Kidney tubule cell (primary cell): ENCODE measurements at places on chromosomes 13 and 19.

DNA sequence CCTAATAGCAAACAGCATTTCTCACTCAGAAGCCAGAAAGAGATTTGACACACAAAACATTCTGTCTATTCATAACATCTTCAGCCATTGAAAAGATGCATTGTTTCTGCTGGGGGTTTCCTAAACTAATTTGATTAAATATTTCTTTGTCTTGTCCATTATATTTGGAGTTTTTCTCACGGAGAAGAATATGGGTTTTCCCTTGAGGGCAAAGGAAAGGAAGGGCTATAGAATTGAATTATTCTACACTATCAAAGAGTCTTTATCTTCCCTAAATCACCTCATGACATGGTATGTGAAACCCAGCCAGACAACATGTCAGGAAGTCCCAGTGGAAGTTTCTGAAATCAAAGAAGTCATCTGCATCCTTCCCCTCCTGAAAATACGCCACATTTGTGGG, 186.4 kb downstream of the SHISA2 start:
- no peak for DNase-seq

DNA sequence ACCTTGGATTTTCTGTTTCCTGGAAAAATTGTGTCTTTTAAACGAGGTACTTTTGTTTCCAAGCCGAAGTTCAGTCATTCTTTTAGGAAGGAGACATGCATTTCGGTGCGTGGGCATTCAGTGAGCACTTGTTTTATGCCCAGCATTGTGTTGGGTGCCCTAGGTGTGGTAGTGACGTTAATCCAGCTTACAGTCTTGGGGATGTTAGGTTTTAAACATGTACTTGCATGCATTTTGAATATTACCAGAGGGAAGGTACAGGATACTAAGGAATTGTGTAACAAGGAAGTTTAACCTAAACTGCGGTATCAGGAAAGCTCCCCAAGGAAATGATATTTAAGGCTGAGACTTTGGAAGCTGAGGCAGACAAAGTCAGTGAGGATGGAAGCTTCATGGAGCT, 66.3 kb downstream of the ARHGAP35 start:
- DNase-seq: no peak

GRCh38 chr19:8097681-8098567, 45.4 kb downstream of the CCL25 start:
- no peak for DNase-seq

- DNase-seq: no peak
Measured at GRCh38 chr13:103957939-103958338, 891.7 kb upstream of the SLC10A2 start.

GRCh38 chr13:103884101-103884723, 818.0 kb upstream of the SLC10A2 start:
- peak; percentile 30 for DNase-seq

GRCh38 chr13:36430247-36431203, 1.8 kb upstream of the CCNA1 start:
- peak; percentile 53 for DNase-seq

DNA sequence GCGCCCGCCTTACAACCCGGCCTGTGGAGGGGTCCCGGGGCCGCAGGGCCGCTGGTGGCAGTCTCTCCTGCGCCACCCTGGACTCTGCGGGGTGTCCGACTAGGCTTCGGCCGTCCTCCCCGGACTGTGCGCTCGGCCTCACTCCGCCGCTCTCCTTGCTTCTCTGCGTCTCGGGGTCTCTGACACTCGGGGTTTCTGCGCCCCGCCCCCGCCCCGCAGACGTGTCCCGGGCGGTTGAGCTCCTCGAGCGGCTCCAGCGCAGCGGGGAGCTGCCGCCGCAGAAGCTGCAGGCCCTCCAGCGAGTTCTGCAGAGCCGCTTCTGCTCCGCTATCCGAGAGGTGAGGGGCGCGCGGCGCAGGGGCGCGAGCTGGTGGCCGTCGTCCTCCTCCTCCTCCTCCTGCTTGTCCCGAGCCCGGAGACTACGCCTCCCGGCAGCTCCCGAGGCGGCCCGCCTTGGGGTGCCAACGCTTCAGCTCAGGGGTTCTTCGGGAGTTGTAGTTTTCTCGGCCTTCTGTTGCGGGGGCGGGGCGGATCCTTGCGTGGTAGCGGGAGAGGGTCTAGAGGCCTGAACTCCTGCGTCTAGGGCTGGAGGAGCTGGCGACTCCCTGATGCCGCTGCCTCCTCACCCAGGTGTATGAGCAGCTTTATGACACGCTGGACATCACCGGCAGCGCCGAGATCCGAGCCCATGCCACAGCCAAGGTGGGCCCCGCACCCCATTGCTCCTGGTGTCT, 627 bp downstream of the LIN7B start:
- DNase-seq: no peak

DNA sequence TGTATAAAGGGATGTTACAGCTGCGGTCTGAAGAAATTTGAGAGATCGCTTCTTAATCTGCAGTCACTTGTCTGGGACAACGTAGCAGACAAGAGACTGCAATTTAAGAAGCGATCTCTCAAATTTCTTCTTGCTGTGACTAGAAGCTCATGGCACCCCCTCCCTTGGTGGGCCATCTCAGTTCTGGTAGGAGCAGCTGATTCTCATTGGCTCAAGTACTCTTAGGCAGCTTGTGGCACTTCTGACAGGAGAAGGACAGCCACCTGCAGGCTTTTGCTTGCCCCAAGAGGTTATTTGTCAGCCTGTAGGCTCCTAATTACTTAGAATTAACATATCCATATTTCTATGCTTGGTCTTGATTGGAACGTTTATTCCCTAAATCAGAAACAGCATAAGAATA, 503.0 kb downstream of the DCT start:
- DNase-seq: no peak

DNA sequence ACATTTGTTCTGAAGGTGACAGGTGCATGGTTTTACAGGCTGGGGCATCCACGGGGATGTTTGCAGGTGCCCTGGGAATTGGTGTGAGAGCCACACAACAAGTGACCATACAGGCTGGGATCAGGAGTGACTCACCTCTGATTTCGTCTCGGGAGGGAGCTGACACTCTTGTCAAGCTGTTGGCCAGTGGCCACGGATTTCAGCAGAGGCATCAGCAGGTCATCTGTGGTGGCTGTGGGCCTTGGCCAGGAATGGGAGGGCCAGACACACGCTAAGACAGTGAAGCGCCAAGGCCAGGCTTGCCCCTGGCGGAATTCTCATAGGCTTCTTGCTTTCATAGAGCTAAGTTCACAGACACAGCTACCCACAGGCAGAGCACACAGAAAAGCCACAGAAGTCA, 108.6 kb downstream of the HSPH1 start:
- peak; percentile 57 for DNase-seq

DNA sequence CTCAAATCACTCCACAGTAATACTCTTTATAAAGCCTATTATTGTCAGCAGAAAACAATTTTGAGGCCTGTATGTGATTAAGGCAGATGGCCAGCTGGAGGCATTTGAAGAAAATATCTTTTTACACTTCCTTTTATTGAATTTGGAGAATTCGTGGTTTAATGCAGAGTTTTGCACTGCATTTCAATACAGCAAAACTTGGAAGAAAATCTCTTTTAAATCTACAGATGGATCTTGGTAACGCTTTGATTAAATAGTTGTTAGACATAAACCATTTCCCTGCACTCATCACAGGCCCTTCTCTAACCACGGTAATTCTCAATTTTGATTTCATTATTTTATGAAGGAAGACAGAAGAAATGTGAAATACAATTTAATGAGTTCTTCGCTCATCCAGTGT, 185.7 kb downstream of the RFC3 start:
- DNase-seq: no peak

- DNase-seq: no peak
Measured at GRCh38 chr19:52206481-52206880, 16.6 kb downstream of the PPP2R1A start.

DNA sequence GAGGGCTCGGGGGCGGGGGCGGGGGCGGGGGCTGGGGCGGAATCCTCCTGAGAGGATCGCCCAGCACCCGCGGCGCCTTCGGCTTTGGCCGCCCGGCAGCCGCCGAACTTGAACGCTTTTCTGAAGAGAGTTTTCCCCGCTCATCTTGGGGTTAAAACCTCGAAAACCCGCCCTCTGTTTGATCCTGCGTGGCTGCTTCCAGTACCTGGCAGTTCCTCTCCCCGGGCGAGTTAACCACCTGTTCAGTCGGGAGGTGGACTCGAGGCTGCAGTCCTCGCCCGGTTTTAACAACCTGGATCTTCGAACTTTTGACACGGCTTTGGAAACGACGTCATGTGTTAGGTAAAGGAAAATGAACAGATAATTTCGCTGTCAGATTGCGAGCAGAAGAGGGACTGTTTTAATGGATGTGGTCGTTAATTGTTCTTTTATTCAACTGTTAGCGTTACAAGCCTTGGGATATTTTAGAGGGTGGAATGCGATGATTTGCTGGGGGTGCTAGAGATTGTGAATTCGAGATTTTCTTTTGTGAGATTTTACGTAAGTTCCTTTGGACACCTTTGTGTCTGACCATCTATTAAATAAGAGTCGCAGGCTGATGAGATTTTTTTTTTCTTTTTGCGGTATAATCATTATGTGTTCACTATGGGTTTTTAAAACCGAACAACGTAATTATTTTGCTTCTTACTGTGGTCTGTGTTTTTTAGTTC, 1.0 kb downstream of the FNDC3A start:
- no peak for DNase-seq

GRCh38 chr13:65036999-65037398, 2193.1 kb downstream of the PCDH9 start:
- DNase-seq: no peak

GRCh38 chr19:1935484-1936208, 5.3 kb upstream of the CSNK1G2 start:
- peak; percentile 64 for DNase-seq

GRCh38 chr19:40274585-40275544, 10.3 kb downstream of the AKT2 start:
- DNase-seq: no peak

- no peak for DNase-seq
Measured at GRCh38 chr13:53622456-53622855, 593.8 kb downstream of the OLFM4 start.
